Upper lobe of left lung (tissue), 6 donors: ENCODE measurements at places on chromosomes 12 and 14.
A peak's percentile ranks its signal among the peaks of the same experiment; 100 is the strongest.

GRCh38 chr12:92049403-92049802 is 96.2 kb downstream of the BTG1 start:
- no peak for DNase-seq

GRCh38 chr14:100640471-100641273 is 53.5 kb upstream of the BEGAIN start:
- DNase-seq = peak; percentile 42

- DNase-seq = no peak
Observed at GRCh38 chr12:47238669-47239114, 158.9 kb upstream of the AMIGO2 start.

DNA sequence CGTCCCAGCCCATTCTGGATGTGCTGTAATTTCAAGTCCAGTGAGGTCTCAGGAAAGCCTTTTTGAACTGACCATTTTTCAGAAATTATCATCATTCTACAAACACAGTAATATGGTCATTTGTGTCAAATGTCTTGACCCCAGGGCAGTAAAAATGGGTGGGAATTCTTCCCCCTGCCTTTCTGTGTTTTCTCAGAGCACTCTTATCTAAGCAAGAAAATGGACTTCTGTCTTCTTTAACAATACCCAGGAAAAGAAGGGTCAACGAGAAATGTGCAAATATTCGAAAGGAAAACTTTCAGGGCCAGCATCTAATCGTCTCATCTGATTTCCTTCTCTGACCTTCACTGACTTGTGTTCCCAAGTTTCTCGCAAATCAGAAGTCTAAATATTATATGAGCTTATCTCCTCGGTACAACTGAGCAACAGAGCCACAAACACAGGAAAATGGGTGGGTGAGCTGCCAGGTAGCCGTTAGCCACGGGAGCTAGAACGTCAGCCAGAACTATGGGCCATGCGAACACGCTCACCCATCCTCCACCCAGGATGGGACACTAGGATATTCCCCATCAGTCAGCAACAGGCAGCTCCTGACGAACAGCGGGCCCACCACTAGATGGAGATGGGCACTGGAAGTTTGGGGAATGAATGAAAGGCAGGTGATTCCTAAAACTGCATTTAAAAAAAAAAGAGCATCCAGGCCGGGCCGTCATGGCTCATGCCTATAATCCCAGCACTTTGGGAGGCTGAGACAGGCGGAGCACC is 57.1 kb downstream of the VWF start:
- no peak for DNase-seq

GRCh38 chr14:26199590-26200370 is 398.1 kb downstream of the NOVA1 start:
- DNase-seq = no peak

DNA sequence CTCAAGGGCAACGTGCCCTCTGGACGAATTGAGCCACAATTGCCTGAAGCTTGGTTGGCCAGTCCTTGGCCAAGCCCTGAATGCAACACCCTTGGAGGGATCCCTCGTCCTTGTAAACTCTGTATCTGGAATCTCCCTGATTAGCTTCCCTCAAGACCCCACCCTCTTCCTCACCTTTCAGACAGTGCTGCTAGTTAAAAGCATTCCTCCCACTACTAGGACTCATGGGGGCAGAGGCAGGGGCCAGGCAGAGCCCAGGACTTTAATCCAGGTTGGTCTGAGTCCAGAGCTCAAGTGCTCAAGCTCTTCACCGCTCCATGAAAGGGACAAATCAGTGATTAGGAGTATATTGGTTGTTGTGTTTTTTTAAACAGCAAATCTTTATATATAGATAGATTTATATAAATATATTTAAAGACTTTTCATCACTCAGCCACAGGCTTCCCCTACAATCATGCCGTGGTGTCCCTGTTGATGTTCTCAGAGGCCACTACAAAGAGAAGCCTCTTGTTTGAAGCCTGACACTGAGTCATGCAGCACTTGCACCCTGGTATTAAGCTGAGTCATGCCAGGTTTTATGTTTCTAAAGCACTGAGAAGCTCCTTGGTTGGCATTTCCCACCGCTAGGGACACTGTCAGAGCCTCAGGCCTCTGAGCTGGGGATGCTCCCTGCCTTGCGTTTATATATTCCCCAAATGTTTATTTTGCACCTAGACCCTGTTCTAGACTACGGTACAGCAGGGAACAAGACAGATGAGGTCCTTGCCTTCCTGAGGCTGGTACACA is 53.8 kb upstream of the GSC start:
- DNase-seq = no peak

DNA sequence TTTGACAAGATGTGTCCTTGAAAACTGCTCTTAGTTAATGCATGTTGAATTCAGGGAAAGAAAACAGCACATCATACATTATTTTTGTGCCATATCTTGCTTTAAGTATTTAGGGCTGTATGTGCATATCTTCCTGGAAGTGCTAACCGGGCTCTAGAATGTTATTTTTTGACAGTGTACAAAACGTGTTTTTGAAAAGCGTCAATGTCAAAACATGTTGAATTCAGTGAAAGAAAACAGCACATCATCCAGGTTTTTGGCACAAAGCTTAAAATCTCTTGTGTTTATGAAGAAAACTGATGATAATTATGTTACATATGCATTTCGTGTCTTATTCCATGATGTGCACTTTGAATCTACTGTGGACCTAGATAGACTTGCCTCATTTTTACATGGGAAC is 82.7 kb downstream of the ASCL4 start:
- no peak for DNase-seq

DNA sequence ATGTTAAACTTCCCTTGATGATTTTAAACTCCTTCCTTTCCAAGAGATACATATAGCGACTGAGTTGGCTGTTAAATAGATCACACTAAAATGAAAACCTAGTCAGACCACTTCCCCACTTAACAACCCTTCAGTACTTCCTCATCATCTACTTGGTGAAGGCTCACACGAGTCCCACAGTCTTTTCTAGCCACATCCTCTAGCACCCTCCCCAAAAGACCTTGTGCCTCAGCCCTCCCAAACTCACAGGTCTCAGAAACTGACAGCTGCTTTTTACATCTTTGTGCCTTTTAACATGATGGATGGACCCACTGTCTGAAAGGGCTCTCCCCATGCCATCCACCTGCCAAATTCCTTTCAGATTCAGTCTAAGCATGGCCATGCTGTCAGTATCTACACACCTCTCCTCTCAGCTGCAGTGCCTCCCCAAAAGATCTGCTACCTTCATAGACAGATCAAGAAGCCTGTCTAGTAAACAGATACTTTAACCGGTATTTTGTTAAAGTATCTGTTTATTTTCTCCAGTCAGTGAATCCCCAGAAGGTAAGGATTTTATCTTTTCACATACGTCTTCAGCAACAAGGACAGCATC is 65.1 kb upstream of the GPHB5 start:
- DNase-seq = no peak

- DNase-seq = no peak
Observed at GRCh38 chr12:105935106-105935505, 203.6 kb downstream of the NUAK1 start.

- no peak for DNase-seq
Observed at GRCh38 chr12:54019924-54020590, 8.2 kb upstream of the HOXC6 start.

GRCh38 chr14:35344107-35344807 is 52.1 kb downstream of the PSMA6 start:
- DNase-seq = peak; percentile 27

DNA sequence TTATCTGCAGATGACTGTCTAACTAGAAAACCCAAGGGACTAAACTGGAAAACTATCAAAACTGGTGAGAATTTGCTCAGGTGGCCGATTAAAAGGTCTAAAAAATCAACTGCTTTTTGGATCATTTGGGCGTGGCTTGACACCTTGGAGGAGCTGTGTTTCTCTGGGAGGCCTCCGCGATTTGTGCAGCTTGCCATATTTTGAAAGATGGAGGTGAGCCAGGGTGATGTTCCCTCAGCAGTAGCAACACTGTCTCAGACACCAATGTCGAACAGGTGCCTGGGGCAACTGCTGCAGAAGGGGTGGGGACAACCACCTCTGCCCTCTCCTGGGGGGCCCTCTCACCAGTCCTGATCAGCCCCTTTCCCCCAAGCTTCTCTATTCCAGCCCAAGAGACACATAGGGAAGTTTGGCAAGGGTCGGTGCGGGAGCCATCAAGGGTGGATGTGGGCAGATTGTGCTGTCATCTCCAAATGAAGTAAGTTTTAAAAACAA is 3.8 kb downstream of the CCDC177 start:
- DNase-seq = no peak

GRCh38 chr12:92634202-92634601 is 68.6 kb upstream of the PLEKHG7 start:
- DNase-seq = no peak

GRCh38 chr12:82458101-82458500 is 99.8 kb downstream of the METTL25 start:
- DNase-seq = no peak

DNA sequence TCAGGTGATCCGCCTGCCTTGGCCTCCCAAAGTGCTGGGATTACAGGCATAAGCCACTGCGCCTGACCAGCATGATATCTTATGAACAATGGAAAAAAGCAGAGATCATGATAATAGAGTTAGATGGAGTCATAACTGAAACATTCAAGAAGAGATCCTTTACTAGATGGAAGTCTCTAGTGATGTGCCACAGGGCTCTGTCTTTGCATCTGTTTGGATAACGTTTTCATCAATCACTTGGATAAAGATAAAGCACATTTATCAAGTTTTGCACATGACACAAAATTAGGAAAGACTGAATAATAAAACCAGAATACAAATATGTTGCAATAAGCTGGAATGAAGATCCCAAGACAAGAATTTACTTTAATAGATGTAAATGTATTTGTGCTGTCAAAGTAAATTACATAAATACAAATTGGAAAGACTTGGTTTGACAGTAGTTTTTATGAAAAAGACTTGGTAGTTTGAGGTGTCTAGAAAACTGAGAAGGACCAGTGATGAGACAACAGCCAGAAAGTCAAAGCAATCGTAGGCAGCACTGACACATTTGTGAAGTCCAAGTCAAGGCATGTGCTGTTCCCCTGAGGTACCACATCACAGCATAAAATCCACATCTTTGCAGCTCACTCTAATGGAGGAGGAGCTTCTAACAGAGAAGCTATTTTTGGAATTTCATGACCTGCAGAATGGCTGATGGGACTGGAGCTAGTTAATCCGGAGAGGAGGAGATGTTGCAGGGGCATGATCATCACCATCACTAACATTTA is 28.5 kb downstream of the GPRC5A start:
- DNase-seq = no peak

DNA sequence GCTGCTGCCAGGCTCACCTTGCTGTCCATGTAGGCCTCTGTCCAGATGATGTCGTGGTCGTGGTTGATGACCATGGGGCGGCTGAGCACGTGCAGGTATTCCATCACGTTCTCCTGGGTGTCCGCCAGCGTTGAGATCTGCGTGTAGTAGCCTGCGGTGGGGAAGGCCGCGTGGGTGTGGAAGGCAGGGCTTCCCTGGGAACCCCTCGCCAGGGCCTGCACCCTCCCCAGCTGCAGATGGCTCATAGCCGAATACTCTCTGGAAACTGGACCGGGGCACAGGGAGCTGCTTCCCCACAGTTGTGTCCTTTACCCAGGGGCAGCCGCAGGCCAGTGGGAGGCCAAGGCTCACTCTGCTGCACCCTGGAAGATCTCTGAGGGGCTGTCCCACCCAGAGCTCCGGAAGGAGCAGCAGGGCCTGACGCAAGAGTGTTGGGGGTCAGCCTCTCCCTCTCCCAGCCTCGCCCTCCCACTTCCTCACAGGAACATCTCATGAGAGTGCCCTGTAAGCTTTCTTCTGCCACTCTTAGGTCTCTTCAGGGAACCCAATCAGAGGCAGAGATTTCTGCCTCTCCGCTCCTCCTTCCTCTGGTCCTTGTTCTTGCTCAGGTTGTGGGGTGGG is 35.5 kb downstream of the CACNA2D4 start:
- no peak for DNase-seq

DNA sequence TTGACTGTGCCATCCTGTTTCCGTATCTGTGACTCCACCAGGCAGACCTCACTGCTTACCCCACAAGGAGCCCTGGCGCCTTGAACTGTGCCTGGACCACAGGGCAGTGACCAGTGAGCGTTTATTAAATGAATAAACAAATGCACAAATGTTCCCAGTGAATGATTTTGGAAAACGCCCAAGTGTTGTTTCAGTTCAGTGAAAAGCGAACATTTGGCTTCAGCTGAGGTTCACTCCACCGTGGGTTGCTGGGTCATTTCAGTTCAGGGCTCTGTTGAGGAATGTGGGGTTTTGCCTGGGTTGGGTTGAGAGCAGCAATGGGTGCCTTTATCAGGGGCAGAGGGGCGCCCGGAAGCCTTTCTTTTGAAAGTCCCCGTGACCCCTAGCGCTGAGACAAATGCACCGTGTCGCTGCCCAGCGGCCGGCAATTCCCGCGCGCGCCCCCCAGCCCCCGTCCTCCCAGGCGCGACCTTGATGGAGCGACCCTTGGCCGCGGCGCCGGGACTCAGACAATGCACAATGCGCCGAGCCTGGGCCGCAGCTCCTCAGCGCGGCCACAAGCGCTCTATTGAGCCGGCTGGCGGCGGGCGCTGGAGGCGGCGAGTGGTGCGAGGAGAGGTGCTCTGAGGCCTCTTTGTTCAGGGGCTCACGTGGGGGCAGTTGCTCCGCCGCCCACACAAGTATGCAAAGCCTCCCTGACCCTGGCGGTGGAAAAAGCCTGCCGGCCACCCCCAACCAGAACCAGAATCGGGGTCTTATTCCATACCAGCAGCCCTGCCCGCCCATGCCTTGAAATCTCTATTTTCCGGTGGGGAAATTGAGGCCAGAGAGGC is 40.5 kb upstream of the CLMN start:
- peak; percentile 84 for DNase-seq

GRCh38 chr12:79409562-79409961 is 281.2 kb downstream of the PAWR start:
- no peak for DNase-seq

- no peak for DNase-seq
Observed at GRCh38 chr12:43737646-43738045, 20.9 kb downstream of the PUS7L start.
